ENCODE measurements at places on chromosomes 4 and X. TPM values are rescaled to one million over a fixed set of nuclear protein-coding genes. Genes with fewer than 3 reads are reported as not detected.

The SMIM10L2A gene
- 0.42 TPM for total RNA-seq

- no peak overlapping the region for H3K27ac ChIP-seq
- no peaks in the 10 kb centered on the region for H3K36me3 ChIP-seq
- H3K4me1 ChIP-seq = no peaks in the 10 kb centered on the region
- no peaks in the 10 kb centered on the region for H3K27me3 ChIP-seq
- no peak overlapping the region for H3K4me3 ChIP-seq
- DNase-seq = no peak
Measured at GRCh38 chrX:149909324-149910177, 19.8 kb upstream of the HSFX4 start.

The PPP2R3B gene
- total RNA-seq = 7.8 TPM

The SYTL5 gene
- not detected for total RNA-seq

DNA sequence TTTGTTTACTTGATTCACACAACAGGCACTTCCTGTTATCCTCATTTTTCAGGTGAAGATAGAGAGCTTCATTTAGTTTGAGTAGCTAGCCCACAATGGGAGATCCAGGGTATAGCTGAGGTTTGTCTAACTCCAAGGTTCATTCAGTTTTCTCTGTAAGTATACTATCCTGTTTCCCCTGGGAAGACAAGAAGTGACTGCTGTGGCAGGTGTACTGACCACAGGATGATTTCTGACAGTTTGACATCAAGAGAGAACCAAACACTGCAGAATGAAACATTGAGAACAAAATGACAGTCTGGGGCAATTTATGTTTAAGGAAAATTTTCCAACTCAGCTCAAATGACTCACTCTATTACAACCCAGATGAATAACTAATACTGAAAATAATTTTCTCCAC, 958.0 kb downstream of the STPG2 start:
- no peak for DNase-seq
- H3K27me3 ChIP-seq = no peaks in the 10 kb centered on the region
- no peak overlapping the region for H3K4me3 ChIP-seq
- H3K36me3 ChIP-seq = no peaks in the 10 kb centered on the region
- no peaks in the 10 kb centered on the region for H3K4me1 ChIP-seq

GRCh38 chr4:46999566-46999965, 6.2 kb upstream of the GABRA4 start:
- H3K36me3 ChIP-seq = no peaks in the 10 kb centered on the region
- H3K4me1 ChIP-seq = no peaks in the 10 kb centered on the region
- no peak for DNase-seq
- no peaks in the 10 kb centered on the region for H3K27me3 ChIP-seq
- no peak overlapping the region for H3K27ac ChIP-seq

- DNase-seq = no peak
- no peak overlapping the region for H3K4me3 ChIP-seq
- no peaks in the 10 kb centered on the region for H3K36me3 ChIP-seq
- H3K27me3 ChIP-seq = no peaks in the 10 kb centered on the region
Measured at GRCh38 chr4:176810481-176811249, 17.9 kb upstream of the VEGFC start.

DNA sequence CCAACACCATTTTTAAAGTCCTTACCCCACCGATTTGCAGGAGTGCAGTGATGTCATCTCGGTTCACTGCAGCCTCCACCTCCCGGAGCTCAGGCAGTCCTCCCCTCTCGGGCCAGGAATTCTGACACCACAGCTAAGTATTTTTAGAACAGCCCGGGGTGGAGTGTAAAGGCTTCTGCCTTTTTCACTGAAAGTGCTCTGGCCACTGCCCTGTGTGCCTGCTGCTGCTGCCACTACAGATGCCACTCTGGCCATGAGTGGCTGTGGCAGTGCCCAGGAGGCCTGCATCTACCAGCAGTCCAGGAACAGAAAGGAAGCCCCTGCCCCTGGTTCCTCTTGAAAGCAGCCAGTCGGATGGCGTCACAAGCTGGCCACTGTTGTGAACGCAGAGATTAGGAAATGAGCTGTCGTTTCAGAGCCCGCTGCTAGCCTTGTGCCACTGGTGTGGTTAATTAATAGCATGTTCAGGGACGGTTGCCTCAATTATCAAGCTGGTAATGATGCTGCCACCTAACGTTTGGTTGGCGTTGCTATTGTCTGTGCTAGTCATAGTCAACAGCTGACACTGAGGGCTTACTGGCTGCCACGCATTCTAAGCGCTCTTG, 23.6 kb upstream of the TBC1D14 start:
- no peaks in the 10 kb centered on the region for H3K36me3 ChIP-seq
- DNase-seq = peak; percentile 86

The PAGE2B gene
- not detected for total RNA-seq

All from aorta (tissue), 5 donors.